ENCODE measurements at places on chromosomes 4 and X.
A peak's percentile ranks its signal among the peaks of the same experiment; 100 is the strongest.

DNA sequence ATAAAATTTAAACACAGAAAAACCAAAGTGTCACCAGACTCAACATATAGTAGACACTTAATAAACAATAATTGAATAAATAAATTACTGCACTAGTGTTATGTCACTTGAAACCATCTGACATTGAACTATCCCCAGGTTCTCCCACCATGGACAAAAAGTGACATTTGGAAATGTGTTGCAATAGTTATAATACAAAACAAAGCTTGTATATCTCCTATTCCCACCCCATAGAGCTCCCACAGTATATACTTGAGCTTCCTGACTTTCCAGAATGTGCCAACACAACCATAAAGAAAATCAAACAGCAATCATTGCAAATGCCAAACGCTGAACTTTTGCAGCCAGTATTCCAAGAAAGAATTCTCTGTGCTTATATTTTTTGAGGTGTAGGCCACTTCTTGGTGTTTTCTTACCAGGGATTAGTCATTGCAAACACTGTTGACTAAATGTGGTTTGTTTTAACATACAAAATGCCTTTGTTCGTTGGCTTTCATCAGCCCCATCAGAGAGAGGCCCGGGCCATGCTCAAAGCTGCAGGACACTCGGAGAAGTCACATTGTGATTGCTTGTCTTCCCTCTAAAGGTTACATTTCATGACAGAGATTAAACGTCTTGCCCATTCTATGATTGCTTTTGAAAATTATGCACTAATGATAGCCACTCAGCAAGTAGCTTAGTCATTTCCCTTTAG lies 33.8 kb downstream of the PPARGC1A start:
- DNase-seq = no peak

- no peak for DNase-seq
Observed at GRCh38 chr4:70630162-70630561, 1.6 kb downstream of the ENAM start.

GRCh38 chrX:16978193-16978984 lies 31.9 kb downstream of the REPS2 start:
- no peak for DNase-seq

GRCh38 chrX:130144509-130144908 lies 21.1 kb downstream of the AIFM1 start:
- no peak for DNase-seq

- no peak for DNase-seq
Observed at GRCh38 chr4:15756361-15756861, 21.7 kb upstream of the CD38 start.

GRCh38 chr4:140238351-140239056 lies 84.5 kb upstream of the MAML3 start:
- DNase-seq = peak; percentile 88

- peak; percentile 29 for DNase-seq
Observed at GRCh38 chr4:173538148-173538908, 8.3 kb upstream of the HAND2 start.
